MG63 (cell line): ENCODE measurements at places on chromosomes 1 and 21. TPM values are rescaled to one million over a fixed set of nuclear protein-coding genes. Genes with fewer than 3 reads are reported as not detected.
A peak's percentile ranks its signal among the peaks of the same experiment; 100 is the strongest.

- DNase-seq = no peak
Observed at GRCh38 chr1:19029191-19030085, 73.0 kb upstream of the IFFO2 start.

DNA sequence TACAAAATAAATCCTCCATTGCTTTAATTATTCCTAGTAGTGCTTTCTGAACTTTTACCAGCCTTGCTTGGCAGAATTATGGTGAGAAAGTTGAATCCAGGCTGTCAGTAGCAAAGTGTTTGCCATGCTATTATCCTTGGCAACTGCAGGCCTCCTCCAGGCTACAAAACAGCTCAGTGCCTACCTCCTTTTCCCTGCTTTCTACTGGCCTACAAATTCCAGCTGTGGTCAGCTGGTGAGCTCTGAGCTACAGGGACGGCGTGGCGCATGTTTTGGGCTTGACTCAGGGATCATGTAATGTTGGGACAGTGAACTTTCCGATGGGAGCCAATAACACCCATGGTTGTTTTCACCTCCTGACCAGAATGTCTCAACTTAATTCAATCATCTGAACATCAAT, 456.1 kb upstream of the ADAMTS5 start:
- peak; percentile 97 for DNase-seq

- DNase-seq = no peak
Observed at GRCh38 chr21:43991447-43991991, 20.6 kb upstream of the TRAPPC10 start.

DNA sequence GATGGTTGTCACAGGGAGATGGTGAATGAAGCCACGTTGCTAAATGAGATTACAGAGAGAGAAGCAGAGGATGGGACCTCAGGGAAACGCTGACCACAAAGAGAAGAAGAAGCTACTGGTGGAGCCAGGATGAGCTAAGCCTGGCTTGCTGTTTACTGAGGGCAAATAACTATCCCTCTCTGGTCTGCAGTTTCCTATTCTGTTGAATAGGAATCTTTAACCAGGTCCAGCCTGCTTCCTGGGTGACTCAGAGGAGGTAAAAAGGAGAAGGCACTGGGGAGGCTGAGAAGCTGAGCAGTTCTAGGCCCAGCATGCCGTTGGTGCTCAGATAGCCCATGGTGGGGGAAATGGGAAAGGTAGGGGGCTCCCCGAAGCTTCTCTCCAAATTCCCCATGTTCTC, 29.6 kb downstream of the DMBX1 start:
- no peak for DNase-seq

DNA sequence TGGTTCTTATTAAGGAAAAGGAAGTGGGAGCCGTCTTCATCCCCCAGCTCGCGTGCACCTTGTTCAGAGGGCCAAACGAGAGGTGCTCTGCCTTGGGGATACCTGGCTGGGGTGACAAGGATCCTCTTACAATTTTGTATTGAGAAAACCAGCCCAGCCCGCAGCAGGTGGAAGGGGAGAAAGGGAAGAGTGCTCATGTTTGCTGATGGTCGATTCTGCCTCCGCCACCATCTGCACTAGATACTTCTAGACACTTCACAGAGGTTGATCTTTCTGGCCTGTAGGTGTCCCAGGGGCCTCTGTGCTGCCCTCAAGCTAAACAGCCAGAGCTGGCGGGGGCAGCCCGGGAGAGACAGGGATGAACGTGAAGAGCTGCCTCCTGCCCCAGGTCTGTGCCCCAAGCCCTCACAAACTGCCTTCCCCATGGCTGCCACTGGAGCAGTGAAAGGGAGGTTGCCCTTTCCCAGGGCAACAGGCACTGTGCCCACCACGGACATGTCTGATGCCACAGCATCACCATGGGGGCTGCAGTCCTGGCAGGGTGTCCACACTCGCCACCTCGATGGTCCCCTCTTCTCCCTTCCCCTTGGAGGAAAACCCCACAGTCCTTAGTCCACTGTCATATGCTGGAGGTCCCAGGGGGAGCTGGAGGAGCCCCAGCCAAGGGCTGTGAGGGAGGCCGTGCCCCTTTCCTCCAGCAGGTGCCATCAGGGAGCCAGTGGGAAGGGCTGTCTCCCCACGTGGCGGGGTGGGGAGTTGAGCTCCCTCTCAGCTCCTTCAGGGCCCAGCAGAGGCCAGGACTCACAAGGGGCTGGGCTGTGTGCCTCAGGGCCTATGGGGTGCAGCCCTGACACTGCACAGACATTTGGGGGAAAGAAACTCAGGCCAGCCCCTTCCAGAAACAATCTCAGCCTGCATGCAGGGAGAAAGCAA, 8.1 kb downstream of the ADPRS start:
- peak; percentile 43 for DNase-seq

The SLC44A3 gene
- total RNA-seq = 0.26 and 0.57 TPM in 2 replicates

DNA sequence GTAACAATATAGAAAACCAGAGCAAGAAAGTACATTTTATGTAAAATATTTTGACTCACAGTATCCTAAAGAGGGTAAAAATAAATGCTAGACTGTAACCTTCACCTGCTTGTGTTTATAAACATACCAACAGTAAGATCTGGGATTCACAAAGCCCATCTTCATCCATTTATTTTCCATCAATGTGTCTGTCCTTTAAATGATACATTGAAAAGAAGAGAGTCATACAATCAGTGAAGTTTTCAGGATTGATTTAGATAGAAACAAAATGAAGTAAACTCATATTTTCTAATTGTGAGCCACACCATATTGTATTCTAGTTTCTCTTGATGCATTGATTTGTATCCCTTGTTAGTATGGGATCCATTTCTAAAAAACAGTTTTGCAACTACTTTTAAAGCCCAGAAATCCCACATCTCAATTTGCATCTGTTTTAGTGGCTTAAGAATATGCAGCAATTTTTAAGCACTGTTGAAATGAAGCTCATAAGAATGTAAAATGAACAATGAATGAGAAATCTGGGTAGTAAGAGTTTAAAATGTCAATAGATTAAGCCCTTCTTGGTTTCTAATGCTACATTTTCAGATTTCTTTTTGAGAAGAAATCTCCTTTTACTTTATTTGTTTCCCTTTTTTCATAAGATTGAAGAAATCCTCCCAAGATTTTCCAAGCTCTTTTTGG, 548.1 kb upstream of the ADGRL2 start:
- no peak for DNase-seq

DNA sequence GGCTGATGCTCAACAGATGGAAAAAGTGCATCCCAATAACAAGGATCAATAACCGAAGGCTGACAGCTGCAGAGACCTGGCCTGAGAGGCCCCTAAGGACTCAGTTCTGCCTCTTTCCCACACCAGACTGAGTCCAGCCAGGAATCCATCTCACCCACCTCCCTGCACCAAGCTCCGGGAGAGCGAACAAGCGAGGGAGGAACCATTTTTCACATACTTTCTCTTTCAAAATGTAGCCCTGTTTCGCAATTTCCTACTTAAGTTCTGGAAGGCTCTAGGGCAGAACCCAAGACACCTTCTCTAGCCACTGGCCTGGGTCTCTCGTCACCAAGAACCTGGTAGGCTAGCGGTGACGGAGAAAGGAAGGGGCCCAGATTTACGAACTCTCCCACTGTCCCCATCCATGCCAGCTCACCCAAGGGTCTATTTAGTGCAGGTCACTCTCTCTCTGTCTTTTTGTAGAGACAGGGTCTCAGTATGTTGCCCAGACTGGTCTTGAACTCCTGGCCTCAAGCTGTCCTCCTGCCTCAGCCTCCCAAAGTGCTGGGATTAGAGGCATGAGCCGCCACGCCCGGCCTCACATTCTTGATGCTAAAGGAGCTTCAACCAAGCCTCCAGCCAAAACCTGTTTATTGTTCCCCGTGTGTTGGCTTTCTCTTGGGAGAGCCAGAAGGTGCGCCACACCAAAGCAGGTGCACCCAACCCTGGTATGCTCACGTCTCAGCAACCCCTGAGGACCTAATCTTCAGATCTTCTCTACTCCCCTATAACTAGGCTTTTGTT, 10.9 kb upstream of the GNL2 start:
- DNase-seq = peak; percentile 15

DNA sequence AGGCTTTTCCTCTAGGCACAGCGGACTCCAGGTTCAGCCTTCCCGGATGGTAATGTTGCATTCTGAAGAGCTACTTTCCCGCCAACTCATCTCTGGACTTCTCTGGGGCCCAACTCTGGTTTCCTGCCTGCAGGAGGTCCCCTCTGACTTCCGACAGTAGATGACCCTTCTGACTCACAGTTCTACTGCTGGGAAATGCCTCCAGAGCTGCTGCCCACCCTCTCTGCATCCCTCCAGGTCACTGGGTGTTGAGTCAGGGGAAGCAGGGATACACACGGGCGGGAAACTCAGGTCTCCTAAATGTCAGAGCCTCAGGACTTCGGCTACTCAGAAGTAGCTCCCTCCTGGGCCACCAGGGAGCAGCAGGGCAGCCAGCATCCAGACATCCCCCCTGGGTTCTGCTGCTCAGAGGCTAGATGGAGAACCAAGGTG, 2.1 kb upstream of the KIF21B start:
- DNase-seq = peak; percentile 30

- DNase-seq = no peak
Observed at GRCh38 chr21:45622416-45623097, 21.0 kb upstream of the PCBP3 start.

The NBPF19 gene
- total RNA-seq = 1.2 and 2.9 TPM in 2 replicates

The UBIAD1 gene
- 6.3 and 9.0 TPM in 2 replicates for total RNA-seq

The CFH gene
- total RNA-seq = 9.7 and 20.0 TPM in 2 replicates

- DNase-seq = peak; percentile 59
Observed at GRCh38 chr1:154962156-154962749, 671 bp upstream of the PYGO2 start.

- DNase-seq = no peak
Observed at GRCh38 chr21:19684328-19684727, 1280.7 kb upstream of the TMPRSS15 start.

- DNase-seq = no peak
Observed at GRCh38 chr1:202176949-202177927, 16.4 kb upstream of the LGR6 start.

The KCNK1 gene
- 0.52 and 0.53 TPM in 2 replicates for total RNA-seq

The BEND5 gene
- total RNA-seq = not detected in 2 replicates

The MSH4 gene
- total RNA-seq = not detected in 2 replicates

DNA sequence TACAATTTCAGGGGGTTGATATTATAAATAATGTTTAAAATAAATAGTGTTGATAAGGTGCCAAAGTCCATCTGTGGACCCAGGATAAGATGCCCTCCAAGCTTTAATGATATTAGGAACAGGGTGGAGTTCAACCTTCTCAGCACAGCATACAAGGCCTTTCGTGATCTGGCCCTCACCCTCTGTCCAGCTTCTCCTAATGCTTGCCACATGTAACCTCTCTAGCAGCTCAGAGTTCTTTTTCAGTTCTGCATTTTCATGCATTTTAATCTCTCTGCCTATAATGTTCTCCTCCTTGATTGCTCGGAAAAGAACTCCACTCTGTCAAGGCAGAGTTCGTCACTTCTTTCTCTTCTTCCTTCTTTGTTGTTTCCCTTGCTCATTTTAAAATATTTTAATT, 21.4 kb upstream of the SMAP2 start:
- DNase-seq = no peak

- DNase-seq = no peak
Observed at GRCh38 chr1:188343914-188344313, 1515.2 kb downstream of the PLA2G4A start.

GRCh38 chr1:10755970-10756521, 40.4 kb downstream of the CASZ1 start:
- DNase-seq = peak; percentile 57

GRCh38 chr21:27366646-27367235, 399.9 kb upstream of the ADAMTS5 start:
- DNase-seq = no peak

GRCh38 chr1:234702342-234703000, 92.5 kb upstream of the IRF2BP2 start:
- DNase-seq = no peak

The LCE3D gene
- total RNA-seq = not detected in 2 replicates

GRCh38 chr1:157652859-157653493, 47.6 kb downstream of the FCRL3 start:
- DNase-seq = no peak

The TAS1R1 gene
- not detected in 2 replicates for total RNA-seq

The CYP4Z1 gene
- total RNA-seq = not detected in 2 replicates

The TSPEAR gene
- total RNA-seq = not detected in 2 replicates

DNA sequence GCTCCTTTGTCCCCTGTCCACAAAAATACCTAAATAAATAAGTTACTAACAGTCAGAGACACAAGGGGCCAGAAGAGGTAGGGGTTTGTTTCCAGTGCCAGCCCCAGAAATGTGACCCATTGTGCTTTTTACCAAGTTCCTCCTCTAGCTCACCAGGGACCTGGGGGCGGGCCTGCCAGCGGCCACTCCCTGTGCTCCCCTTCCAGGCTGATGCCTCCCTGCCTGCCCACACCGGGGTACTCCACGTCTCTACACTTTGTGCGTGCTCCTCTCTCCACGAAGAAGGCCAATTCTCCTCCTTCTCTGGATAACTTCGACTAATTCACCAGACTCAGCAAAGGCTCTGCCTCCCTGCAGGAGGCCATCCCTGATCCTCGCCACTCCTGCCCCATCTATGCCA, 72.1 kb downstream of the BCAR3 start:
- DNase-seq = no peak

DNA sequence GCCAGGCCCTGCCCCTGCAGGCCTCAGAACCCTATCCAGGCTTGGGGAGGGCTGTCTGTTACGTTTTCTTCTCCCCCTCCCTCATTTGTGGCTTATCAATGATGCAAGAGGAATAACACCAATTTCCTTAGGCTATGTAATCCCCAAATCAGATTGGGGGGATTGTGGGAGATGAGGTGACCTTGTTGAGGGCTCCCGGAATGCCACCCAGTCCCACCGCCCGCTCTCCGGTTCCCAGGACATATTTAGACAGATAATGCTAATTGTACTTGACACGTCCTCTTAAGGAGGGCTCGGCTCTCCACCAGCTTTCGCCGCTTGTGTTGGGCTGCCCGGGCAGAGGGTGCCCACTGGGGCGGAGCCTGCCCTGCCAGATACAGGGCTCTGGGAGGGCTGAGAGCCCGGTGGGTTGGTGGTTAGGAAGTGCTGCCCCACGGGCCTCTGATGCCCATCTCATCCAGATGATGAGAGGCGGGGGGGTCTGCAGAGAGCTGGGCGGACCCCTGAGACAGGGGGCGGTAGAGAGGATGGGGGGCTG, 90.0 kb downstream of the CASZ1 start:
- no peak for DNase-seq

GRCh38 chr1:15948595-15949452, 27.1 kb downstream of the ZBTB17 start:
- DNase-seq = peak; percentile 86

The CDK18 gene
- 0.89 and 3.0 TPM in 2 replicates for total RNA-seq

GRCh38 chr1:100074604-100075395, 57.9 kb downstream of the SASS6 start:
- no peak for DNase-seq

- DNase-seq = peak; percentile 45
Observed at GRCh38 chr1:53303726-53304515, 23.9 kb downstream of the LRP8 start.

The AGMAT gene
- 0.84 and 1.1 TPM in 2 replicates for total RNA-seq
